Fibroblast of skin of left quadriceps (primary cell): ENCODE measurements at places on chromosomes 7 and 10.
A peak's percentile ranks its signal among the peaks of the same experiment; 100 is the strongest.

DNA sequence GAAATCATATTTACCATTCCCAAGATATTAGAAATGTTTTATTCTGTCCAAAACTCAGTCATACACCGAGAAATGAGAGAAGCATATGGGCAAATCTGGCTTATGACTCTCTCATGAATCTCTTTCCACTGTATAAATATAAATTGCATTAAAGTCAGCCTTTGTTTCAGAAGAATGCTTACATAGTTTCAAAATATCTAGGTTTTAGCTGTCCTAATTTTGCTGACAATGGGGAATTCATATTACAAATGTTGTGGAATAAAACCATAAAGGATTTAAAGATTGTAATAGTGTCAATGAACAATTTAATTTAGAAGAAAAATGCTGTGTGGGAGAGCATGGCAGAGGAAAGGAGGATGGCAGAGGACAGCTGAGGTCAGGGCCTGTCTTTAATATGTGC lies 185.0 kb upstream of the THSD7A start:
- DNase-seq = no peak

GRCh38 chr10:534047-534566 lies 155.4 kb downstream of the DIP2C start:
- no peak for DNase-seq

DNA sequence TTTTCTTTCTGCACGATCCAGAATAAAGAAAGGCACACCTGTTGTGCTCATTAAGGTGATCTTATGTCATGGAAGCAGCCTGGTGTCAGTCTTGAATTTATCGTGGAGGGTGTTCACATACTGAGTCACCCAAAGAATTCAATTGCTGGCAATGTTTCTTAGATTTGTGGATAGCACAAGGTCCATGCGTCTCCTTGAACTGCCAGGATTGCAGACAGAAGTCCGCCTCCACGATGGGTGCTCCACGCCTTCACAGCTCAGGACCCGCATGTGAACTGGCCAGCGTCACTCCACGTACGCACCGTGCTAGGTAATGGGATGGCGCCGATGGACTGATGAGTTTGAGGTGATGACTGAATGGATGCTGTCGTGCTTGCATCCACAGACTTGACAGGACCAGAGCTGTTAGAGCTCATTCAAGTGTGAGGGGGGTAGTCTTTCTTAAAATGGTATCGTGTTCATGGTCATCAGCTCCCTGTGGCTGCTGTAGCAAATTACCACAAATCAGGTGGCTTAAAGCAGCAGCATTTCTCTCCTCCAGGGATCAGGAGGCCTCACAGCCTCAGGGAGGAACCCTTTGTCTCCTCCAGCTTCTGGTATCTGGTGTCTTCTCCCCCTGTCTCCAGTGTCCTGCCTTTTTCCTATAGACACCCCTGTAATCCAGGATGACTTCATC lies 65.4 kb upstream of the DNAJB6 start:
- no peak for DNase-seq

- no peak for DNase-seq
Measured at GRCh38 chr10:78911533-78912340, 157.0 kb upstream of the ZMIZ1 start.

GRCh38 chr10:24935504-24936292 lies 16.7 kb downstream of the PRTFDC1 start:
- no peak for DNase-seq

DNA sequence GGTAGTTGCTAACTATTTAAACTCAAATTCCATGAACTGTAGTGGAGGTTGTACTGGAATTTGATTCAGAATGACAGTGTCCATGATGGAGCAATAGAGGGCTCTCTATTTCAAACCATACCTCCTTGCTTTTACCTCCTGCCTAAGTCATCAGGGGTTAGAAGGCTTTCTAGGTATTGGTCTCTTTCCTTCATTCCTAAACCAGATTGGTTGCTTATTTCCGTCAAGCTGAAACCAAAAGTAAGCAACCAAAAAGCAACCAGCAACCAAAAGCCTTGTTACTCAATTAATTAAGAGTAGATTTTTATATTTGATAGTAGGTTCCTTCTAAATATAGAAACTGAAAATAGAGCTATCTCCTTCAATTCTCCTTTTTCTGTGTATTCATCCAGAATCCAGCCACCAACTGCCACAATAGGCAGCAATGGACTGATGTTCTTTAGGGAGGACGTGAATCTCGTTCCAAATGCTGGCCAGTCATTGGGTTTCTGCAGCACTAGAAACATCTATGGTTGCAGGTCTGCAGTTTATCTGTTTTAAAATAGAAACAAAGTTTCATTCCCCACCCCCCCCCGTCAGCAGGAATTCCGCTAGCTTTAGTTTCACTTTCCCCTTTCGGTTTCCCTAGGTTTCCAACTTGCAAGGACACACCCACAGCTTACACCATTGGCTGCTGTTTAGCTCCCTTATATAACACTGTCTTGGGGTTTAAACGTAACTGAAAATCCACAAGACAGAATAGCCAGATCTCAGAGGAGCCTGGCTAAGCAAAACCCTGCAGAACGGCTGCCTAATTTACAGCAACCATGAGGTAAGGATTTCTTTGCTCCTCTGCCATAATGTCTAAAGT lies at the start of gene IFIT1:
Gene IFIT1 (plus strand): TSS at position 717 of the 850 bp plus-strand sequence. CDS start 90 bp downstream, at position 807.
- peak; percentile 76 for DNase-seq

DNA sequence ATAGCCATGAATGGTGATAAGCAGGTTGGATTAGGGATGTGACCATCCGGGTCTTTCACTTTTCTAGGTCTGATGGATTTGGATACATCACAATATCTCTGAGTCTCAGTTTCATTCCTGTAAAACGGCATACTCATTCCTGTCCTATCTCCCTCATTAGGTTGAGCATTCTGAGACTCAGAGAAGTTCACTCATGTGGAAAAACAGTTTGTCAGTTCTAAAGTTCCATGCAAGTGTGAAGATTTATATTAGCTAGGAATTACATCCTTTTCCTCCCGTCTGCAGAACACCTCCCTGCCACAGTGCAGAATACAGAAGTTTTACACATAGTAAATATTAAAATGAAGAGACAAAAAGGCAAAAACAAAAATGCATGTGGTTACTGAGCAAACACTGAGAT lies 94.2 kb upstream of the SLC25A13 start:
- no peak for DNase-seq

DNA sequence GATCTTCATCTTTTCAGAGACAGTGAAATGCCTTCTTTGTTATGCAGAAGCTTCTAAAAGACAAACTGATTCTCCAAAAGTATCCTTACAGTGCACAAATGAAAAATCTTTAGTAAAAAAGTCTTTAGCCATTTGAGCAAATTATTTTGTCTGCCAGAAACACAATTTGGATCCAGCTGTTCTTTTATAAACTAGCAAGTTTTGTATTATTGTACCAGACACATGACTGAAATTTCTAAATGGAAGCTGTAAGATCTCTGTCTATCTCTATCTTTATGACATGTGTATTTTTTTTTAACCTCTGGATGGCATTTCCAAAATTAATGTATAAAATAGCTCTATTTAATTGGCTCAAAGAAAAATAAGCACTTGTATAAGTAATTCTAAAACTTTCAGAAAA lies 68.3 kb downstream of the VIPR2 start:
- DNase-seq = no peak

- DNase-seq = peak; percentile 70
Measured at GRCh38 chr10:4825868-4826791, at the start of gene AKR1E2. TSS of gene AKR1E2 (plus strand) at chr10:4826207. CDS start at chr10:4826325, 118 bp downstream.

GRCh38 chr10:126496771-126497545 lies 108.7 kb upstream of the ADAM12 start:
- no peak for DNase-seq

DNA sequence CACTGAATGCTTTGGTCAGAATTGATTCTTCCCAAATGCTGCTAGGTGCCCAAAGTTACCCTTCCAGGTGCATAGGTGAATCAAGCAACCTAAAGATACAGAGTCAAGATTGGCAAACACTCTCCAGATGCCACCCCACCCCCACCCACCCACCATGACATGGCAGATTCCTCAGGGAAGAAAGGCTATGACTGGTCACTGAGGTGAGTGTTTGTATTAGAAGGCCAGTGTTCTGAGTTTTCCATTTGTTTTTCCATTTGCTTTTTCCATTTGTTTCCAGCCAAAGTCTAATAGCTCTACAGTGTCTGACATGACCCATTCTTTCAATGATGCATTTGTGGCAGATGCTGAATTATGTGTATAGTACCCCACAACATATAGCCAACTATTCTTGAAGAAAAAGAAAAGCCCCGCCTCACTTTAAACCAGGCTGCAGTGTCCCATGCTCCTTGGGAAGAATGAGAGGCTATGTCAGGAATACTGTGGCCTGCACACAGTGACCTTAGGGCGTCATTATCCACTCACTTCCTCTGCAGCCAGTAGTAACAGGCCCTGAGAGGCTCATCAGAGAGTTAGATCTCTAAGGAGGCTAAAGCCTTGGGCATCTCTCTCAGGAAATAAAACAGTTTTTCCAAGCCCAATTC lies 16.1 kb upstream of the HIBADH start:
- DNase-seq = no peak

- no peak for DNase-seq
Measured at GRCh38 chr10:121696854-121697253, 98.6 kb upstream of the FGFR2 start.

- DNase-seq = peak; percentile 19
Measured at GRCh38 chr10:111756217-111757061, 427.1 kb downstream of the GPAM start.

DNA sequence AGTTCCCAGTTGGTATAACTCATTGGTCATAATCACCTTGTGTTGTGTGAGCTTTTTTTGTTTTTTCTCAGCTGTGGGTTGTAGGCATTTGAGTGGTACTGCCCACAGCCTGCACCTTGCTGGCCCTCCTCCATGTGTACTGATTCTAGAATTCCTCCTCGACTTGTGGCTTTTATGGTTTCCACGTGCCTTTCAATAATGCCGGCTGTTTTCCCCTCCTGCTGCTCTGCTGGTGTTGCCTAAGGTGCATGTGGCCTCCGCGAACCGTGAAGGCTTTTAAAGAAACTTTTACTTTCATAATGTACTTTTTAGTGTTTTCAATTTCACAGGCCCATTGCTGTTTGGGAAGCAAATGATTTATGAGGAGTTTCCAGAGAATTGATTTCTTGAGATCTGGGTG lies 518.0 kb downstream of the REEP3 start:
- no peak for DNase-seq

GRCh38 chr7:108136191-108136688 lies 6.1 kb upstream of the LAMB4 start:
- DNase-seq = no peak

- no peak for DNase-seq
Measured at GRCh38 chr10:101763141-101763846, 12.6 kb downstream of the FGF8 start.
